ENCODE measurements at places on chromosomes 3 and 15.

- no peak for DNase-seq
Measured at GRCh38 chr3:188468196-188468595, 314.2 kb downstream of the LPP start.

DNA sequence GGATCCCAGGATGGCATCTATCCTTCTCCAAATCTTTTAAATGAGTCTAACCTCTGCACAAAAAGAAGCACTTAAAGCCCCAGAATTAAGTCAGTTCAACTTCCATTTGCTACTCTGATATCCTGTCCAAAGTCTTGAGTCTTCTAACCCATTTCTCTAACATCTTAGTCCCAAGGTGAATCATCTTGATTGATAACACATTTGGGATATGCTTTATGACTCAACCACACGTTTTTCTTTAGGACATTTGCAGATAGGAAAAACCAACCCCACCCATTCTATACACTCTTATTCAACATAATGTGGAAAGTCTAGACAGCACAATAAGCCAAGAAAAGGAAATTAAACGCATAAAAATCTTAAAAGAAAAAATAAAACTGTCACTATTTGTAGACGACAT is 18.8 kb upstream of the TEX9 start:
- no peak for DNase-seq

DNA sequence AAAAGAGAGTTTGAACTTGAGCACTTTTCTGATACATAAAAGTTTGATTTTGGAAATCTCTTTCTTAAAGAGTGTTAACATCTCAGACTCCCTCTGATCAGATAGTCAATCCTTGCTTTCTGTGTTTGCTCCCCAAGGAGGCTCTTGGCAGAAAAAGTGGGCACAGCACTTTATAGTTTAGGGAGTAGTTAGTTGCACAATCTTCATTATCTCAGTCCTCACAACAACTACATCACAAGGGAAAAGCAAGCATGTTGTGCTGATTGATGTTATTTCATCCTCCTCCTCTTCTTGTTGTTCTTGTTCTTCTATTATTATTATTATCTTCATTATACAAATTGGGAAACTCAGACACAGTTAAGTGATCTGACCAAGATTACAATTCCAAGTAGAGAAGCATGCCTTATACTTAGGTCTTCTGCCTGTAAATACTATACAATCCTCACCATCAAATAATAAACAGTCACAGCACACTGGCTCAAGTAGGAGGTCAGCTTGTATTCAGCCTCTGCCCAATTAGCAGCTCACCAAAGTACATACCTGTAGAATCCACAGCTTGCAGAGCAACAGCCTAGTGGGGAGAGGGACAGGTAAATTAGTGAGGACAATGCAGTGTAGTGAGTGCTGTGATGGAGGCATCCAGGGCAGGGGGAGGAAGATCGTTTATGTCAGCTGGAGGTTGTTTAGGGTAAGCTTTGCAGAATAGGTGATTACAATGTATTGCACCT is 304.1 kb upstream of the MME start:
- DNase-seq = no peak

- DNase-seq = no peak
Measured at GRCh38 chr3:152849996-152850578, 15.2 kb downstream of the P2RY1 start.
